ENCODE measurements at places on chromosomes 1 and 21.

DNA sequence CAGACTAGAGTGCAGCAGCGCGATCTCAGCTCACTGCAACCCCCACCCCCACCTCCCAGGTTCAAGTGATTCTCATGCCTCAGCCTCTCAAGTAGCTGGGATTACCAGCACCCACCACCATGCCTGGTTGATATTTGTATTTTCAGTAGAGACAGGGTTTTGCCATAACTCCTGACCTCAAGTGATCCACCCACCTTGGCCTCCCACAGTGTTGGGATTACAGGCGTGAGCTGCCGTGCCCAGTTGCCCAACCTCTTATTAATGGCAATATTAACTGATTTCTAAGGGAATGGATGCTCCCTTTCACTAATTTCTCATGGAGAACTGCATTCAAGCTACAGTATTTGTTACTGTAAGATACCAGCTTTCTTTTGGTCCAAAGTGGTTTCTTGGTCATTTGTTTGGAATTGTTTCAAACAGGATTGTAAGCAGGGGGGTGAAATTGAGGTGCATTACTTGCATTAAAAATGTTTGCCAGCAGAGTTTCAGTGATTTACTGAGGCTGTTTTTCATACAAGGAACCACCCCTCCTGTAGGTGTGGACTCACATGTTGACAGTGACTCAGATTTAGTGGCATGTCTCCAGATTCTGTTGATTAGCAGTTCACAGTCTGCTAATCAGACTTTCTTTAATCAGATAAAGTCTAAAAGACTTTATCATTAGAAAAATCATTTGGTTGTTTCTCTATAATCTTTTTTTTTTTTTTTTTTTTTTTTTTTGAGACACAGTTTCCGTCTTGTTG is 3.9 kb upstream of the TGFBR3 start:
- no peak for DNase-seq

- DNase-seq: no peak
Observed at GRCh38 chr1:195576641-195577040, 1031.6 kb downstream of the KCNT2 start.

DNA sequence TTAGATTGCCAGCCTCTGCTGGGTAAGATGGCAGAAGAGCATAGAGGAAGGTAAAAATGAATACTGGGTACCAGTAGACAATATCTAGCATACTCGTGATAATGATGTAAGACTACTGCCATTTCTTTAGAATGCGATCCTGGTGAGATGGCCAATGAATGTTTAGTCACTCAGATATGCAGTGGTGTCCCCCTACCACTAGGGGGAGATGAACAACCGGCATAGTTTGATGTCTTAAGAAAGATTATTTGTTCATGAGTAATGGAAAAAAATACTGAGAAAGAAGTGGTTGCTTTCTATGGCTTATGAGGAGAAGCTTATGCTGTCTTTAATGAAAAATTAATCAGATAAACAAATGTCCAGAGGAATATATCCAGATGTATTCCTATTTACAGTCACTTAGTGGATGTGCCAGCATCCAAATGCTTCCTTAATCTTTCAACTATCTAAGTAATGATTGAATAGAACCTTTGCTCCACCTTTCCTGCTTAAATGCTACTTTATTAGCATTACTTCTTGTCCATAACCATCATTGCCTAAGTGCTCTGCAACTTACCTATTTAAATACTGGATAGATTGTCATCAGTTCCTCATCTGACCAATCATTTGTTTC is 256.6 kb downstream of the ST6GALNAC3 start:
- DNase-seq: peak; percentile 64

GRCh38 chr1:110150330-110151174 is at the start of gene SLC6A17:
Gene SLC6A17 (plus strand): TSS chr1:110150494. CDS start chr1:110166930, 16,436 bp downstream.
- peak; percentile 19 for DNase-seq

DNA sequence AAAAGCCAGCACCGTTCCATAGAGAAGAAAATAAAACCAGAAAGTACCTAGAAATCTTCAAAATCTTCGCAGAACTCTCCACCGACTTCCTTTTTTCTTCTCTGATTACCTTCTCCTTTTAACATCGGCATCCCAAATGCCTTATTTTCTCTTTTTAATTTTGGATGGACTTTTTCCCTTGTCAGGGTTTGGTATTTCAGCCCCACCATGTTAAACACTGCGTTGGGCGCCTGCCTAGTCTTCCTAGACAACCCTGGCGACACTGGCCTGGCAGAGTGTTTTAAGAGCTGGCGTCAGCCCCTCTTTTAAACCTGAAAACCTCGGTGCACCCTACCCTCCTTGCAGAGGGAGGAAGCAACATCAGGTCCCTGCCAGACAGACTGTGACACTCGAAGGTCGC is 66.0 kb upstream of the EFHD2 start:
- peak; percentile 84 for DNase-seq

DNA sequence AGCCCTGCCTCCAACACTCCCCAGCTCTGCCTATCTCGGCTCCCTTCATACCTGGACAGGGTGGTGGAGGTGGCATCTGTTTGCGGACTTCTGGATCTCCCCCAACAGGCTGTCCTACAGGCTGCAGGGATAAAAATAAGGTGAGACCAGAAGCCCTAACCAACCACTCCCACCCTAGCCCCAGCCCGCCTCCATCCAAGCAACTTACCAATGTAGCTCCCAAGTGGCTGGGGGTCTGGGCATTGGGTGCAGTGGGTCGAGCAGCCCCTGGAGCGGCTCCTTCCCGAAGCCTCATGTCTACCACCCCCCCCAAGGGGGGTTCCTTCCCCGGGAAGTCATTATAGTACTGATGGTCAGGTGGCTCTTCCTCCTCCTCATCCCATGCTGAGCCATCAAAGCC is 4.4 kb downstream of the SHC1 start:
- DNase-seq: no peak

DNA sequence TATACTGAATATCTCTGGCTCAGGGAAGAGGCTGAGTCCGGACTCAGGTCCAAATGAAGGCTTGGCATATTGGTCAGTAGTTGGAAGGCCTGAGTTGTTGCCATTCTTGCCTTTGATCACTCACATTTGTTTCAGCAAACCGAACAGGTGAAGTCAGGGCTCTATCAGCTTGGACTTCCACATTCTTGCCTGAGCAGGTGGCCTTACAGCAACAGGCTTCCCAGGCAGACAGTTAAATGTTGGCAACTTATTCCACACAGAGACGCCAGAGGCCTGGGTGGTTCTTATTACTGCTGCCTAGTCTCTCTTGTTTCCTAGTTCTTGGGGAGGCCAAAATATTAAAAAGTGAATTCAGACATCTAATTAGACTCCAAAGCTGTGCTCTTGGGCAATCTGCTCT is 36.6 kb downstream of the XCL2 start:
- peak; percentile 65 for DNase-seq

GRCh38 chr1:42317308-42317707 is 17.7 kb downstream of the FOXJ3 start:
- DNase-seq: no peak

GRCh38 chr1:4696161-4696745 is 41.8 kb downstream of the AJAP1 start:
- no peak for DNase-seq
